ENCODE measurements at places on chromosomes 2 and 18.

DNA sequence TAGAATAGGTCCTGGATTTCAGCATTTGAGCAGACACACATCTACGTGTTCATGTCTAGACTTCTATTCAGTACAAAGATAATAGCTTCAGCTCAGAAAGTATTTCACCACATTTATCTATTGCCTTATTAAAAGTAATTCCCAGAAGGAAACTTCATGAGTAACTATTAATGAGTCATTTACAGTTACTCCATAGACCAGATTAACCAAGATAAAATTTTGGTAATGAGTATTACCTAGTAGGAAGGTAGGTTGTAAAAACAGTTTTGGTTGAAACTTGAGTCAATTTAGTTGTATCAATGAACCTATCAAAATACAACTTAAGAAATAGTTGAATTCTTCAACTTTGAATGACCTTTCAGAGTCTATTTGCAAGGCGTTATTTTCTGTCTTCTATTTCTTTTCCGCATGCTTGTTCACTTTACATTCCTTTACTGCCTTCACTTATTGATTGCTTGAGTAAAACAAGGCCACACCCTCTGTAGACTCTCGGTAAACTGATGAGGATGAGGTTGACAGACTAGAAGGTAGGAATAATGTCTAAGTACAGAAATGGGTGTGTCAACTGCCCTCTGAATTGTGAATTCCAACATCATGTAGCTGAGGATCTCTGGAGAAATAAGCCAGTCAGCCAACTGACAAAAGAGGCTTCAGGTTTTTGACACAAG lies 1165.6 kb upstream of the ZEB2 start:
- H3K4me3 ChIP-seq: no peak overlapping the region
- no peaks in the 10 kb centered on the region for H3K27me3 ChIP-seq
- no peak for DNase-seq
- H3K27ac ChIP-seq: no peak overlapping the region

DNA sequence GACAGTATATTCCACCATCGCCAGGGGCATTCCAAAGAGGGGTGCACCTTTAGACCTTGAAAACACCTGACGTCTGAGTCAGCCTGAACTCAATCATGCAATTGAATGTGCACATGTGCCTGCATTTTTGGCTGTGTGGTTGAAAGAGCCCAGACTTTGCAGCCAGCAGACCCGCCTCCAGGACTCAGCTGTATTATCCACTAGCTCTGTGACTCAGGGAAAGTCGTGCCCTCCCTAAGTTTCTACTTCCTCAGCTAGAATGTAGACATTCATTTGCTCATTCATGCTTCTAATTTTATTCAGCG lies 94.2 kb downstream of the LRRC30 start:
- H3K4me3 ChIP-seq: no peak overlapping the region
- DNase-seq: no peak
- H3K4me1 ChIP-seq: no peaks in the 10 kb centered on the region
- H3K27ac ChIP-seq: no peak overlapping the region

- H3K27ac ChIP-seq: no peak overlapping the region
- no peaks in the 10 kb centered on the region for H3K4me1 ChIP-seq
- peaks cover 50% of the 10 kb centered on the region for H3K36me3 ChIP-seq
- H3K4me3 ChIP-seq: no peak overlapping the region
These were observed 57.7 kb downstream of the CWC22 start for GRCh38 chr2:179949438-179949837.

DNA sequence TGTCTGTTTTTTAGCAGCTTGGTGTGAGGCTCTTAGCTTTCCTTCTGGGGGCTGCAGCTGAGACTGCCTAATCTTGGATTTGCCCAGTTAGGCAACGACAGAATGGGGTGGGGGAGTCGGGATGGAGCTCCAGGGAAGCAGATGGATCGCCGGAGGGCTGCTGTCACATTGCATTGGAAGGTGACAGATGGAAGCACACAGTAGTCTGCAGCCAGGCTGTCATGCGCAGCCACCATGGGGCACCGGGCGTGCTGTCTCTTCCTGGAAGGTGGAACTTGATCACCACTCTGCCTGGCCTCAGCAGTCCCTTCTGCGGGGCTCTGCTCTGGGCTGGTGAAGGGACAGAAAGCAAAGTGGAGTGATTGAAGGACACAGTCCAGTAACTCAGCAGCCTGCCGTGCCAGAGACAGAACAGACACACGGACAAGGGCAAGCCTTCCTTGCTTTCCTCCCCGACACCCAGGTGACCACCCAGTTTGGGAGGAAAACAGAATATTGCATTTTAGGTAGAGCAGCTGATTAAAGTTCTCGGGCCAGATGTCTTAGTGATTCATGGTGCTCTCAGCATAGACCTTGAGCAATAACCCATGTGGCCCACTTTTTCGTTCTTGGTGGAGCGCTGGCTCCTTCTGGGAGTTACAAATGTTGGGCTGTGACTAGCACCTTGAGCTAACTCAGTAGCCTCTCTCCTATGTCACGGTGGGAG lies 40.9 kb downstream of the RNF144A start:
- DNase-seq: peak; percentile 46
- no peak overlapping the region for H3K4me3 ChIP-seq
- peaks cover 22% of the 10 kb centered on the region for H3K4me1 ChIP-seq
- no peaks in the 10 kb centered on the region for H3K36me3 ChIP-seq
- H3K27ac ChIP-seq: peak overlapping the region; percentile 25

GRCh38 chr2:31238126-31238905 lies 4.4 kb downstream of the EHD3 start:
- H3K27ac ChIP-seq: peak overlapping the region; percentile 71
- DNase-seq: no peak
- H3K36me3 ChIP-seq: no peaks in the 10 kb centered on the region
- H3K4me1 ChIP-seq: no peaks in the 10 kb centered on the region
- no peak overlapping the region for H3K4me3 ChIP-seq
- no peaks in the 10 kb centered on the region for H3K27me3 ChIP-seq

DNA sequence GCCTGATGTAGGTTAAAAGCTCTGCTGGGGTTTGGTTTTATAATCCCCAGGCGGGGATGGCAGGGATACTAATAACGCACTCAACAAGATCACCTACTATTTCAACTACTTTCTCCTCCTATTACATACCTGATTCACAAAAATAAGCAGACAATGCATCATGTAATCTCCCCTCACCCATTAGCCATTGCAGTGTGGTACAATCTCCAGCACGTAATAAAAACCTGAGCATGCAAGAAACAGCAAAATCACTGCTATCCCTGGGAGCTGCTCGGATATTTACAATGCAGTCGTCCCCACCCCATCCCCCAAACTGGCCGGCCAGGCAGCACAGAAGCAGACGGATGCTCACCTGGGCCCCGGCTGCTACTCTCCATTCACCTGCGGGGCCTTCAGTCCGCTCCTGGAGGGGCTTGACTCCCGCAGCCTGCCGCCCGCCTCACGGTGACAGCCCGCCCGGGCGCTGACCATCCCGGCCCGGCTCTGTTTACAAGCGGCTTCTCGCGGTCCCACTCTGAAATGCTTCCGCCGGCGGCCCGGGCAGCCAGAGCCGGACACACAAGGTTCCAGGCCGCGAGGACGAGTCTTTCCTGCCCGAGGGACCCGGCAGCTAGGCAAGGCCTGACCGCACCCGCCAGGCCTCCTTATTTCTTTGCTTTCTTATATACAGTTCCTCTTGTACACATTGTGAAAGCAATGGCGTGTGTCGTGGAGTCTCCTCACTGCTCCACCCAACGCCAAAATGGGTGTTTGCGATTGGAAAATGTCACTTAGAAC lies at the start of gene PLEKHM3:
PLEKHM3 (minus strand) TSS at position 491 of the 777 bp plus-strand sequence. CDS start 23,888 bp downstream, outside the sequence.
- peak; percentile 83 for DNase-seq
- H3K4me3 ChIP-seq: peak within 1 kb of the TSS; percentile 75
- H3K36me3 ChIP-seq: no peaks in the 10 kb centered on the region
- peak within 1 kb of the TSS; percentile 71 for H3K27ac ChIP-seq
- peaks cover 16% of the 10 kb centered on the region for H3K4me1 ChIP-seq

GRCh38 chr2:74884118-74884762 lies 50.3 kb downstream of the HK2 start:
- no peaks in the 10 kb centered on the region for H3K4me1 ChIP-seq
- H3K27me3 ChIP-seq: no peaks in the 10 kb centered on the region
- H3K36me3 ChIP-seq: no peaks in the 10 kb centered on the region
- no peak overlapping the region for H3K27ac ChIP-seq
- H3K4me3 ChIP-seq: no peak overlapping the region

DNA sequence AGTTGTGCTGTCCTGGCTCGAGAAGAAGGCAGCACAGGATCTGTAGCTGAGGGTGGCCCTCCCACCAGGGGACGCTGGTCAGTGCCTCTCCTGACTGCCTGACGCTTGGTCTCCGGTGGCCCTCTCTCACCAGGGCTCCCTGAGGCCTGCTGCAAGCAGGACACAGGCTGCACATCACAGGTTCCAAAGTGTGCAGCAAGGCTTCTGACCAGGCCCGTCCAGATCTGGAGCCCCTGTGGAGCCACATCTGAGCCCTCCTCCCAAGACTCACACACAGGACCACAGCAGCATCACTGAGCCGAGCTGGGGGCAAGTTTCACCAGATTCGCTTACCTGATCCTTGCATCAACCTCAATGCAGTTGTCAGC lies 12.1 kb downstream of the AMER3 start:
- no peaks in the 10 kb centered on the region for H3K36me3 ChIP-seq
- H3K4me3 ChIP-seq: no peak overlapping the region
- DNase-seq: no peak
- no peak overlapping the region for H3K27ac ChIP-seq
- no peaks in the 10 kb centered on the region for H3K27me3 ChIP-seq
- H3K4me1 ChIP-seq: no peaks in the 10 kb centered on the region
